T-helper 1 cell (primary cell): ENCODE measurements at places on chromosomes 12 and 14.
A peak's percentile ranks its signal among the peaks of the same experiment; 100 is the strongest.

DNA sequence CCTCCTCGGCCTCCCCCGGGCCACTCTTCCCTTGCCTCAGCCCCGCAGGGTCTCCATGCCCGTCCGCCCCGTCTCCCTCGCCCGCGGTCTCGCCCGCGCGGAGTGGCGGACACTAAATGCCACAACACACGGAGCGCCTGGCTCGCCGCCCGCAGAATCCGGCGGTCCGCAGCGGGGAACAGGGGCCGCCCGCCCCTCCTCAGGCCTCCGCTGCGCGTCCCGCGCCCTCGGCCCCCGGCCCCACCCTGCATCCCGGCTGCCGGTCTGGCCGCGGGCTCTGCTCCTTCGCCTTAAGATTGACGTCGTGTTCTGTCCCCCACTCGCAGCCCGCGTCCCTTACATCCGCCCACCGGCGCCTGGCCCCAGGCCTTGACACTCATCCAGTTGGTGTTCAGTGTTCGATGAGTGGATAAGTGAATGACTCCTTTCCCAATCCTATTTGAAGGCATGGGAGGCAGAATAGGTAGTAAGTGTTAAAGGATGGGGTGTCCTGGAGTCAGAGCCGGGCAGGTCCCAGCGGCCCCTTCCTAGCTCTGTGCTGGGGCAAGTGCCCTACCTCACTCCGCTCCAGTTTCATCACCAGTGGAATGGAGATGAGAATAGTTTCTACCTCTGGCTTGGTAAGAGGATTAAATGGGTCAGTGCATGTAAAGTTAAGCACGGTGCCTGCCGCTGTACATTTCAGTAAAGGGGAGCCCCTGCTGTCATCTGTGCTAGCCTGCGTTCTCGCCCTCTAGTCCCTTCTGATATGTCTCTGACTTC is 622 bp downstream of the TECPR2 start:
- no peak for DNase-seq

- no peak for DNase-seq
These were observed 1145.1 kb downstream of the FLRT2 start for GRCh38 chr14:86675059-86675458.

DNA sequence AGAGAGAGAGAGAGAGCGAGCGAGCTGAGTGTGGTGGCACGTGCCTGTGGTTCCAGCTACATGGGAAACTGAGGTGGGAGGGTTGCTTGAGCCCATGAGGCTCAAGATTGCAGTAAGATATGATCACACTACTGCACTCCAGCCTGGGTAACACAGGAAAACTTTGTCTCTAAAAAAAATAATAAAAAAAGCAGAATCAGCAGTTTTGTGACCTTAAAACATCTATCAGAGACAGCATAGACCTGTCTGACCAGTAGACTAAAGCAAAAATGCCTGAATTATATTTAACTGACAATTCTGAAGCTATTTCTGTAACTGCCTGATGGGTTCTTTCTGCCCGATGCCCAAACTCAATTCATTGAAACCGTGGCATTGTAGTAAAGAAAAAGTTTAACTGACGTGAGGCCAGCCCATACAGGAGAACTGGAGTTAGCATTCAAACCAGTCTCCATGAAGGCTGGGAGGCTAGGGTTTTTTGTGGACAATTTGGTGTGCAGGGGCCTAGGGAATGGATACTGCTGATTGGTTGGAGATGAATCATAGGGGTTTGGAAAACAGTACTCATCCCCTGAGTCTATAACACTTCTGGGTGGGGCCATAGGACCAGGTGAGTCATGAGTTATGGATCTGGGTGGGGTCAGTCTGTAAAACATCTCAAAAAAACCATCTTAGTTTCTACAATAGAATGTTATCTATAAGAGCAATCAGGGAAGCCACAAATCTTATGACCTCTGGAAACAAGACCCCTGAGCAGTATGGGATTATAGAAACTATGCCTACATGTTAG is 8.0 kb upstream of the RASSF8 start:
- DNase-seq = no peak

GRCh38 chr12:131920157-131920508 is 8.9 kb upstream of the PUS1 start:
- no peak for DNase-seq

DNA sequence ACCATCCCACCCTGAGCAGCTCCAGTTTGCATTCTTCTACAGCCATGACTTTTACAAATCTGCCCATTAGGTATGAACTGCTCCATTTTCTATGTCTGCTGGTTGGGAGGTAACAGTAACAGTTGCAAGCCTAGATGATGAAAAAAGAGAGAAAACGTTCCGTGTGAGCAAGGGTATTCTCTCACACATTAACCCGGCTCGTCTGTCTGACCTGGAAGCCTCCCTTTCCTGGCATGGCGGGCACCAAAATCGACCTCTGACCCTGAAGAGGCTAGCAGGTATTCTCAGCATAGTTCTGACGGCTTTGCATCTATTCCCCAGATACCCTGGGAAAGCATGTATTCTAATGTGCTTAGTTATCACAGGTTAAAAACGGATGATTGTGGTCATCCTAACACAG is 31.8 kb downstream of the APPL2 start:
- no peak for DNase-seq

DNA sequence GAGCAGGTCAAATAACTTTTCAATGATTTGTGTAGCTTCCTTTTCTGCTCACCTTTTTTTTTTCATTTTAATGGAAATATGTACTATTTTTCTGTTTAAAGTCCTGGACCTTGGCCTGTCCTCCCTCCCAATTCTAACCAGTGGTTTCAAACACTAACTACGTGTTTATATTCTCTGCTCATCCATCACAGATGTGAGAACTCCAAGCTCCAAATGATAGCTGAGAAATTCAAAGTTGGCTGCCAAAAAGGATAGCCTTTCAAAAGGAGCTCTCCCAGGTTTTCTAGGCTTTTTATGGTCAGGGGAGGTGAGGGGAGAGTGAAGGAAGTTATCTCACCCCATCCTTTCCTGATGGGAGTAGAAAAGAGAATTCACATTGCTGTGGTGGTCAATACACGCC is 486.0 kb upstream of the TBX3 start:
- no peak for DNase-seq

- DNase-seq = no peak
These were observed 3.2 kb downstream of the KDM2B start for GRCh38 chr12:121577443-121578180.

DNA sequence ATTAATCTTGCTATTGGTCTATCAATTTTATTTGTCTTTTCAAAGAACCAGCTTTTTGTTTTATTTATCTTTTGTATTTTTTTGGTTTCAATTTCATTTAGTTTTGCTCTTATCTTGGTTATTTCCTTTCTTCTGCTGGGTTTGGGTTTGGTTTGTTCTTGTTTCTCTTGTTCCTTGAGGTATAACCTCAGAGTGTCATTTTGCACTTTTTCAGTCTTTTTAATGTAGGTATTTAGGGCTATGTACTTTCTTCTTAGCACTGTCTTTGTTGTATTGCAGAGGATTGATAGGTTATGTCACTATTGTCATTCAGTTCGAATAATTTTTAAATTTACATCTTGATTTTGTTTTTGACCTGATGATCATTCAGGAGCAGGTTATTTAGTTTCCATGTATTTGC is 92.7 kb upstream of the DCD start:
- DNase-seq = no peak

DNA sequence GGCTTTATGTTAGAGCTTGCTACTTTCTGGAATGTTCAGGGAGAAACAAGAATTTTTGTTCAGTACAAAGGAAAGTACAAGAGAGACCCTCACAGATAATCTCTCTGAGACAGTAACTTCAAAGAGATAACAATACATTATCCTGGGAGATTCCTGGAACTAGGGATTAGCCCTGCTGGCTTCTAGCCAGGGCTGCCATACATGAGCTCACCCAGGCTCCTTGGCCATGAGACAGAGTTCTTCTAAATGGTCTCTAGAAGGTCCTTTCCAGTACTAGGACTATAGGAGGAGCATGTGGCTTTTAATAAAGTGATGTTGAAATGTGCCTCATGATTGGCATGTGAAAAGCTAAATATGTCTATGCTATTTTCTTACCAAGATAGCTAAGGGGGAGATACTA is 342.5 kb downstream of the EMP1 start:
- no peak for DNase-seq

- DNase-seq = no peak
These were observed 98.8 kb upstream of the GSC start for GRCh38 chr14:94868772-94869072.

- DNase-seq = no peak
These were observed 3.2 kb downstream of the SPTLC2 start for GRCh38 chr14:77613201-77613600.

DNA sequence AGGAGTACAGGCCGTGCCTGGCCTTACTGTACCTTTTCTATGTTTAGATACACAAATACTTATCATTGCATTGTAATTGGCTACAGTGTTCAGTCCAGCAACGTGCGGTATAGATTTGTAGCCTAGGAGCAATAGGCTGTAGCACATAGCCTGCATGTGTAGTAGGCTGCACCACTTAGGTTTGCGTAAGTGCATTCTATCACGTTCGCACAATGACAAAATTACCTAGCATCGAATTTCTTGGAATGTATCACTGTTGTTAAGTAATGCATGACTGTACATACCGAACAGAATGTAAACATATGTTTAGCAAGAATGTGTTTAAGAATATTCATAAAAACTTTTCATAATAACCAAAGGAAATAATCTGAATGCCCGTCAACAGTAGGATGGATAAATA is 31.9 kb downstream of the VRTN start:
- no peak for DNase-seq

DNA sequence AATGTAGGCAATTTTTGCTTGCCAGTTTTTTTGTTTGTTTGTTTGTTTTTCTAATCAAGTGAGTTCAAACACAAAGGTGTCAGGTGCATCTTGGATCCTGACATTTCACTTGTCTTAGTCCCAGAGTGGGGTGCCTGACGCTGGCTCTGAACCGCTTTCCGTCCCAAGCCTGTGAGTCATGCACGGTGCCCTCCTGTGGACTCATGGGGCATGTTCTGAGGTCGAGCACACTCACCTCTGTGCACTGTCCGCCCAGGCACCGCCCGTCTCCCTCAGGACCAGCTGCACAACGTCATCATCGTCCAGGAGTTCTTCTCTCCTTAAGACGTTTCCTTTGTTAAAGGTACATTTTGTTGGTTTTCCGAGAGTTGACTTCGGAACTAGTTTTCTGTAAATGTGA is 98.2 kb downstream of the GLT1D1 start:
- DNase-seq = no peak

- DNase-seq = no peak
These were observed 22.7 kb downstream of the NOC4L start for GRCh38 chr12:132166801-132167591.

GRCh38 chr12:40010899-40011774 is 94.7 kb downstream of the SLC2A13 start:
- DNase-seq = peak; percentile 60

GRCh38 chr14:45156067-45156466 is 20.3 kb downstream of the FANCM start:
- DNase-seq = no peak

DNA sequence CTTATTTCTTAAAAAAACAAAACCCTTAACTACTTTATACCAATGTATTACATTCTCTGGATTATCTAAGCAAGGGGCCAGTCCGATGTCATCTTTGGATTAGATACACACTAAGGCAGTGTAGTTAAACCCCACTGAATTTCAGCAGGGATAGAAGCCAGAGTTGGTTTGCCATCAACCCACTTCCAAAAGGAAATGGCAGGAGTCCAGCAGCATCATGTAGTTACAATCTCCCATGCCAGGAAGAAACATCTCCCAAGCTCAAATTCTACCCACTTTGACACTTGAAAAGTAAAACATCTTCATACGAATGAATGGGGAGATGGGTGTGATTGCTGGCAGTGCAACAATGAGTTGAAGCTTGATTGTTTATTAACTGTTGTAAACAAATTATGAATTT is 203.5 kb upstream of the PLXNC1 start:
- DNase-seq = no peak

DNA sequence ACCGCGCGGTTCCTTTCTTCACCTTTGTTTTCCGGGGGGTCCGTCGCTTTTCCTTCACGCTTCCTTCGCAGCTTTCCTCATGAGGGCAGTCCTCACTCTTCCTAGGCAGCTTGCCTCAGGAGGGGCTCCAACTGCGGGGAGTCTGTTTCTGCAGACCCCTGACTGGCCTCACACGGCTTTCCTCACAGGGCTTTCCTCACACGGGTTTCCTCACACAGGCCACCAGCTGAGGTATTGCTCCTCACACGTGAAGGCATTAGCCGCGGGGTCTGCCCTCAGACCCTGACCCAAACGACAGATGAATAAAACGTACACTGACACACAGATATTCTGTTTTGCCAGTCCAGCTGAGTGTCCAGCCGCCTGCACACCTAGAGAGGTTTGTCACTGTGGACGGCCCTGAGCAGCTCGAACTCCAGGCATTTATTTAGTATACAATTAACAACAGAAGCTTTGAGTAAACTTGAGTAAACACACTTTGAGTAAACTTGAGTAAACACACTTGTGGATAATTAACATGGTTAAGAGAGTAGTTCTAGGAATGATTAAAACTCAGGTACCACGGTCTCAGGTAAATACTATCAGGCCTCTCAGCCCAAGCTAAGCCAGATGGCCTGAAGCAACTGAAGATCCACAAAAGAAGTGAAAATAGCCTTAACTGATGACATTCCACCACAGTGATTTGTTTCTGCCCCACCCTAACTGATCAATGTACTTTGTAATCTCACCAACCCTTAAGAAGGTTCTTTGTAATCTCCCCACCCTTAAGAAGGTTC is 16.1 kb upstream of the LYZ start:
- no peak for DNase-seq

- no peak for DNase-seq
These were observed 21.1 kb downstream of the MVK start for GRCh38 chr12:109594556-109595317.

GRCh38 chr14:57246933-57247657 is 21.6 kb downstream of the EXOC5 start:
- no peak for DNase-seq

DNA sequence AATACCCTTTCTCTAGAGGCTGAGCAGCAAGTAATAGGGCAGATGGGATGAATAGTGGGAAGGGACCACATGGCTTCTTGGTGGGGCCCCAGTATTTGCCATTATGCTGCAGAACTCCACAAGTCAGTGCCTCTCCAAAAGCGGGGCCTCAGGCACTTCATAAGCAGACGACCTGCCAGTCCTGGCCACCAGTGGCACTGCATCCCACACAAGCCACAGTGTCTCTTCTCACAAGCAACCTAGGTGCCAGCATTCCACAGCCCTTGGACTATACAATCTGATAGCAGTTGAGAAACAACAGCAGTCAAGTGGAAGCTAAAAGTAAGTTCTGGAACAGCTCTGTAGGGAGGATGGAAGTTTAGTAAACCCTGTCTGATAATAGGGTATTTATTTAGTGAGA is 4.2 kb upstream of the SLC8A3 start:
- peak; percentile 2 for DNase-seq

DNA sequence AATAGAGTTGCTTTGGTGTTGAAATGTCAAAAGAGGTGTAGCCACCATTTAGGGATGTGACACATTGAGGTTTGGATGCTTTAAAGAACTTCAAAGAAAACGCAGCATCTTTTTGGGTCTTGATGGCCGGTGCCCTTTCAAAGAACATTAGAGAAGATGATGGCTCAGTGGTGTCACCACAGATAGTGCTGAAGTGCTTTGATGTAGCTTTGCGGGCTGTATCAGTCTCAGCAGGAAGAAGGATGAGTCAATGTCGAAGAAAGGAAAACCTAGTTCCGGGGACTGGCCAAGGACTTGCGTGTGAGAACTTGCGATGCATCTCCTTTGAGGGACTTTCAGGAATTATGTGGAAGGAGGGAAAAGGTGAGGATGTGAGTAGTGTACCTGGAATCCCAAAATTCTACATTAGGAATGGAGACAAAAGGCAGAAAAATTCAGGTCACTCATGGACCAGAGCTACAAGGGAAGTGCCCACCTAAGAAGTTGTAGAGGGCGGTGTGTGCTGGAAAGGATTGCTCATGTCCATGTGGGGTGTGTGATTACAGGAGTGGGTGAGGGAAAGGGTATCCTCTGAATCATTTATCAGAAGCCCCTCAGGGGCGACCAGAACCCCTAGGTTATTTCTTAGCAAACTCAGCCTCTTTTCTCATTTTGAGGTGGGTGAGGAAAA is 39.7 kb upstream of the GZMB start:
- DNase-seq = peak; percentile 95
